Stimulated activated CD8-positive, alpha-beta memory T cell treated with anti-CD3 and anti-CD28 coated beads, Interleukin-7, amount 100 ng/mL, for 4 hours (primary cell): ENCODE measurements at places on chromosomes 2 and 18.

DNA sequence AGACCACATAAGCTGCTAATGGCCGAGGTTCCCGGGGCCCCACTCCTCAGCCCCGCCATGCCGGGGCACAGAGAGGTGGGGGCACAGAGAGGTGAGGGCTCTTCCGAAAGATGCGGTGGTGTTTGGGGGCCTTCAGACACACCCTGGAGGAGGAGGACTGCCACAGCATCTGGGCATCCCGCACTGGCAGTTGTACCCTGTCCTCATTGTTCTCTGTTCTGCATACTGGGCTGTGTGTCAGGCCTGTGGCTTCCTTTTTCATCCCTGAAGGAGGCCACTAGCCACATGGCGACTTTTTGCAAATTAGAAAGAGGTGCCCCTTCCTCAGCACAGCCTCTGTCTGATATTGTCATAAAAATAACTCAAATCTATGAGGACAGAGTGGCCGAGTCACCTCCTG lies 150.1 kb downstream of the CTIF start:
- DNase-seq: no peak

DNA sequence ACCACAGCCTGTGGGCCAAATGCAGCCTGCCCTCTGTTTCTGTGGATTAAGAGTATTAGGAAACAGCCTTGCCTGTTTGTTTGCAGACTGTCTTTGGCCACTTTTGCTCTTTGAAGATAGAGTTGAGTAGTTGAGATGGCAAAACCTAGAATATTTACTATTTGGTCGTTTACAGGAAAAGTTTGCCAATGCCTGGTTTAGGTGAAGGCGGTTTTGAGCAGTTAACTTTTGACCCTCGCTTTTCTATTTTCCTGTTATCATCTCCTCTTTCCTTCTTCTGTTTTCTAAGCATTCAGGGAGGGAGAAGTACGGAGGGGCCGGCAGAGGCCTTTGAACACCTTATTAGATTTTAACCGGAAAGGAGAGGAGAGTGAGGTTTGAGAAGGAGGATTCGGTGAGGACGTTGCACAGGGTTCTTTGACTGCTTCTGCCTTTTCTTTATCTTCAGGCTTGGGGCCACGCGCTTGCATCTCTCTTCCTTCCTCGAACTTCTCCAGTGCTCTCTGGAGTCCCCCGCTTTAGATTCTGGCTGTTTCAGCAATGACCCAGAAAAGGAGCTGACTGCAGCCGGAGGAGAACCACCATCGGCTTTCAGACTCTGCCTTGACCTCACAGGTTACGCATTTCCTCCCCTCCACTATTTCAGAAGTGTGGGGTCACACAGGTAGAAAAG lies 39.2 kb downstream of the IL1R2 start:
- DNase-seq: no peak

DNA sequence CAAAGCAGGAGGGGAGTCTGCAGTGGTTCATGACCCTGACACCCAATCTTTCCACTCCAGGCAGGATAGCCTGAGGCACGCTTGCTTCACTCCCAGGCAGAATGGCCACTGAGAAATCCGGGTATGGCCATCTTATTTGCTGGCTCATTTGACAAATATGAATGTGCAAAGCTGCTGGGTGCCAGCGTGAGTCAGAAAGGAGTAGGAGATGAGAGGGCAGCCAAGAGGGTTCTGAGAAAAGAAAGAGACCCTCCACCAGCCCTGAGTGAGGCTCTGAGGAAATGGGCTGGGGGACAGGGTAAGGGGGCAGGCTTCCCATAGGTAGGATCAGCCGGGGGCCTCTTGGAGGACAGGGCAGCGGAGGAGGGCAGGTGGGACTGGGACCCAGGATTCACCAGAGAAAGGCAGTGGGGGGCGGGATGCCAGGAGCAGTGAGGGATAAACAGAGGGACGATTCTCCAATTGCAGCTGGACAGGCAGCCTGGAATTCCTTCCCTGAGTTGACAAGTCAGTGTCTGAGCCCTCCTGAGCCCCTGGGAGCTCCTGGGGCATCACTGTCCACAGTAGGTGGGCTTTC lies 15.2 kb downstream of the RAMP1 start:
- no peak for DNase-seq

DNA sequence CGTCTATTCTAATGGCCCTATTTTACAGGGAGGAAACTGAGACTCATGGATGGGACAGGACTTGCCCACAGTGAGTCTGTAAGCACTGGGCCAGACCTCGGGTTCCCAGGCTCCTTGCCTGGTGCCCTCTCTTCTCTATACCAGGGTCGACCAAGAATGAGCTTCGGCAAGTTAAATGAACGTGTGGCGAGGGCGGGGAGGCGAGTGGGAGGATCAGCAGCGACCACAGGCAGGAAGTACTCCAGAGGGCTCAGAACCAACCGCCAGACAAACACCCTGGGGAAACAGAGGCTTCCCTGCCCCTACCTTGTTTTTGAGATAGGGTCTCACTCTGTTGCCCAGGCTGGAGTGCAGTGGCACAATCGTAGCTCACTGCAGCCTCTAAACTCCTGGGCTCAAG lies 177.7 kb upstream of the SMAD2 start:
- no peak for DNase-seq

DNA sequence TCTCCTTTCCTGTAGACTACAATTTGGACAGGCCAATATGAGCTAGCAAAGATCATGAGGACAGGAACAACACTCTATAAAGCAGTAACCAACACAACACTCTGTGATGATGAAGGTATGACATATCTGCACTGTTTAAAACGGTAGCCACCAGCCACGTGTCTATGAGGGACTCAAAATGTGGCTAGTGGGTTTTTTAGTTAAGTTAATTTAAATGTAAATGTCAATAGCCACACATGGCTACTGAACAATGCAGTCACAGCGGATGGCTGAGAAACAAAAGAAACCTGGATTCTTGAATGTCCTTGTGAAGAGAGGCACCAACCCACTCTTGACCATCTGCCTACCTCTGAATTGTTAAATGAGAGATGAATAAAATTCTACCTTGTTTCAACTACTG lies 33.9 kb downstream of the FANCL start:
- no peak for DNase-seq

DNA sequence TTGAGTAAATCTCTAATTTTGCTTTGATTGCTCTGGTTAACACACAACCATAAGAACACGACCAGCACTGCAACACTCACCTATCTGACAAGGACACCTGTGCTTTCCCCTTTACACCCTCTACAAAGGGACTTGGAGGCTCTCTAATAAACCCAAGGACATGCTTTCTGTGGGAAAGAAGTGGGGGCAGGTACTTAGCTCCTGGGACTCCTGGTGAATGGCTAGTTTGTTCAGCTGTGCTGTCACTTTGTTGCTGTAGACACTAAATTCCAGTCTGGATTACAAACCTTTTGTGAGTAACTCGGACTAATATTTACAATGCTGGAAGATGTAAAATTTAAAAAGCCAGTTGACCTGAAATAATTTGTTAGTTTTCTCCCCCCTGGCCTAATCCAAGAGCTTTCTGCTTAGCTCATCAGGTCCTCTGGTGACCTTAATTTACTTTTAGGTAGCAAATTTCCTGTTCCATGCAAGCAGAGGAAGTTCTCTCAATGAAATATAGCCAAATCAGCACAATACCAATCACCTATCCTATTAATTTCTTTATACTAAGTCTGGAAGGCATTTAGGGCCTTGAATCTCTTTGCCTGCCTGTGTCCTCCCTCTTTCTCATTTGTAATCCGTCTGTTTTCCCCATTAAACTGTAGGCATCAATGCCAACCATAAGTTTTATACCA lies 67.5 kb downstream of the PLCL1 start:
- no peak for DNase-seq

DNA sequence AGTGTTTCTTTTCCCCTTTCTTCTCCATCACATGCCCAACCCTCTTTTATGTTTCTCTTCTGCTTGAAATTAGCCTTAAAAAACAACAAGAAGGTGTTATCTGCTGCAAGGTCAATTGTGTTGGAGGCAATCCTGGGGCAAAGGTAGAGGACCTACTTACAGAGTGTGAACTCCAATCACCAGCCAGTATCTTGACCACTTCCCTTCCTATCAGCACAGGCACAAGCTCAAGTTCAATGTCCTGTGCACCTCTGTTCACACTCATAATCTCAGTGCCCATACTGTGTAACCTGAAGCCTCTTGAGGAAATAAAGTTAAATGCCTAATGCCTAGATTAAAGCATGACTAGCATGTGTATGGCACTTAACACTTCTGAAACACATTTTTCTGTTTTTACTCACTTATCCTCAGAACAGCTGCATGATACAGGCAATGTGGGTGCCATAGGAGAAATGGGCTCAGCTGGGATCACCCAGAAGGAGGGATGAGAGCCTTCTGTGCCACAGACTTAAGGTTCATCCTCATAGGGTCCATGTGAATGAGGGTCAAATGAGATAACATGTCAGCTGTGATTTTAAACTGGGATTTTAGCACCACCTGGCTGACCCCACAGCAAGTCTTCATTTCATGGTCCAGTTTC lies 701.5 kb downstream of the BCL11A start:
- DNase-seq: no peak

DNA sequence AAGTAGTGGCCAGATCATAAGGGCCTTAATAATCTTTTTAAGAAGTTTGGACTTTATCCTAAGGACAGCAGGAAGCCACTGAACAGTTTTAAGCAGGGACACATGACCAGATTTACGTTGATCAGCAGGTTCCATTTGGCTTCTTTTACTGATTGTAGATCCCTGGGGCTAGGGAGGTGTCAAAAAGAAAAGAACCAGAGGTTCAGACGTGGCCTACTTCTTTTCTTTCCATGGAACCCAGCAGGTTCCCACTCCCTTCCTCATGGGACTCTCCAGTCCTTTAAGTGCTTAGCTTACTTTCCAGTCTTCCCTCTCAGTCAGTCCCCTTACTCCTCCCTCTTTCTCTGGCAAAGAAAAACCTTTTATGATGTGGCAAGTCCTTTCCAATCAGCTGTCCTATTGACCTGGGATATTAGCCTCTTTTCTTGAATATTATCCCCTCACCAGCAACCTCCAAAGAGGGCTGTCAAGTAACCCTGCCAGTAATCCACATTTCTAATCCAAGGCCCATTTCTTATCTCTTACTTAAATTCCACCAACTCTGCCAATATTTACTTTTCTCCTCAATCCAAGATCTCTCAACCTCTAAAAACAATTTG lies 33.5 kb downstream of the NHEJ1 start:
- DNase-seq: no peak

DNA sequence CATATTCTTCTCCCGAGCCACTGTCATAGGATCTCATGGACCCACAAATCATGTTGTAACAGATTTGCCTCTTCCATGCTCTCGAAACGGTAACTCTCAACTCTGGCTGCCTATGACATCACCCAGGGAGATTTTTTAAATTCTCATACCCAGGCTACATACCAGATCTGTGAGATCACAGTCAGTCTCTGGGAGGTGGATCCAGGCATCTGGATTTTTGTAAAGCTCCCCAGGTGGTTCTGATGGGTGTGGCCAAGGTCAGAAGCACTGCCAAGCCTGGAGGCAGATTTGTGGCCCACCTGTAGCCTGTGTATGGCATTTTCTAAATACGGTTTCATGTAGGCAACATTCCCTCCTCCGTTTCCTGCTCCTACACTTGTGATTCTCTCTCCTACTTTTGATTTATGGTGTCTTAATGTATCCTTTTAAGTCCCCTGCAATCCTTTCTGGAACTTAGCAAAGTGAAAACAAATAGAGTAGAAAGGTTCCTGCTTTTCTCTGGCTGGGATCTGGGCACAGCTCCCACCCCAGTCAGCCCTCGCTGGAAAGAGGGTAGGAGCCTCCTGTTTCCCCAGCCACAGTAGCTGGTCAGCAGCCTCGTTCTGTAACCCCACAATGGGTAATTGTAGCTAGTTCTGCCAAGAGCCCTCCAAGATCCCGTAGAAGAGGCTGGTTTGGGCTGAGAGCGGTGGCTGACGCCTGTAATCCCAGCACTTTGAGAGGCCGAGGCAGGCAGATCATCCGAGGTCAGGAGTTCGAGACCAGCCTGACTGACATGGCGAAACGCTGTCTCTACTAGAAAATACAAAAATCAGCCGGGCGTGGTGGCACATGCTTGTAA lies 96.2 kb downstream of the KLHL29 start:
- no peak for DNase-seq

GRCh38 chr2:175251425-175252041 lies 70.0 kb upstream of the ATP5MC3 start:
- DNase-seq: no peak

GRCh38 chr2:128404709-128405466 lies 86.2 kb upstream of the HS6ST1 start:
- DNase-seq: no peak

DNA sequence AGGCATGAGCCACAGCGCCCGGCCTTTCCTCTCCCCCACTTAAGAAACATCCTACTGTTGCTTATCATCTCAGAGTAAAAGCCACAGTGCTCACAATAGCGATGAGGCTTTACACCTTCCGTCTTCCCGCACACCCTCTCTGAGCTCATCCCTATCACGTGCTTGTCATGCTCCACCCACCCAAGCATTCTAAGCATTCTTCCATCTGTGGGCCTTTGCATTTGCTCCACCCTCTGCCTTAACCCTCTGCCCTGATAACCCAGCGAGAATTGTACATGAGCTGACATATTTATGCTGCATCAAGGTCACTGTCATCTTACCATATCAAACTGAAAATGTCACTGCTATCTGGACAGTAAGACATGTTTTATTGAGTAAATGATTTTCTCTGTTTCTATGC lies 22.6 kb downstream of the FOXI3 start:
- DNase-seq: no peak

DNA sequence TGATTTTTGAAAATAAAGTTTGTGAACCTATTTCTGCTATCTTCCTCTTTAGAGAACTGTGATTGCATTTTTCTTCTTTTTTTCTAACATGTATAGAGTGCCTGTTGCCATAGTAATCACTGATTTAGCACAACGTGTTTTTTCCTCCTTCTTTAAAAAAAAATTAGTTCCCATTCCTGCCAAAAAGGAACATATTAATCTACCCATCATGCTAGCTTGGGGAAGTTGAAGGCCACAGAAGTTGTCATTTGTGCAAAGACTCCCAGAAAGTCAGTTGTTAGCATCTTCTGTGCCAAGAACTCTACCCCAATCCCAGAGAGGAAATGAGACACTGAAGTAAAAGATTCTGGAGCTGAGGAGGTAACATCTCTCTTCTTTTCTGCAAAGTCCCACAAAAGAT lies 57.3 kb downstream of the SLC8A1 start:
- no peak for DNase-seq

- no peak for DNase-seq
These were observed 109.4 kb downstream of the TANC1 start for GRCh38 chr2:159077869-159078268.

GRCh38 chr2:132400169-132400900 lies 16.3 kb upstream of the GPR39 start:
- no peak for DNase-seq

- DNase-seq: no peak
These were observed 26.1 kb upstream of the SEMA4C start for GRCh38 chr2:96895746-96896651.

GRCh38 chr2:183243758-183244157 lies 119.5 kb downstream of the NUP35 start:
- DNase-seq: no peak

DNA sequence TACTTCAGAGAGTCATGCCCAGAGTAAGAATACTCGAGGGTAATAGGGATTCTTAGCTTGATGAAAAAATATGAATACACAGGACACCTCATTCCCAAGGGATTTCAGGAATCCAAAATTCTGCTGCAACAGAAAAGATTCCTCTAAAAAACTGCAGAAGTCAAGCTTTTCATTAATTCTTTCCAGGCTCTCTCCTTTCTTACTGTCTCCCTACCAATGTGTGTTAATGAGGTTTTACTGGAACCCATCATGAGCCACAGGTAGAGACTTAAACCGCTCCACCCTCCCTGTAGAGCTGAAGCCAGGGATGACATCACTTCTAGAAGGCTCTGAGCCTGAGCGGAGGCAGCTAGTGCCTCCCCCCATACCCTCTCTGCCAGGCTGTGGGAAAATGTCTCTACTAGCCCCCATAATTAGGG lies 3.4 kb downstream of the SDC1 start:
- DNase-seq: no peak
